Germinal center (tissue), 1 donor: ENCODE measurements at places on chromosomes 11 and 22.

DNA sequence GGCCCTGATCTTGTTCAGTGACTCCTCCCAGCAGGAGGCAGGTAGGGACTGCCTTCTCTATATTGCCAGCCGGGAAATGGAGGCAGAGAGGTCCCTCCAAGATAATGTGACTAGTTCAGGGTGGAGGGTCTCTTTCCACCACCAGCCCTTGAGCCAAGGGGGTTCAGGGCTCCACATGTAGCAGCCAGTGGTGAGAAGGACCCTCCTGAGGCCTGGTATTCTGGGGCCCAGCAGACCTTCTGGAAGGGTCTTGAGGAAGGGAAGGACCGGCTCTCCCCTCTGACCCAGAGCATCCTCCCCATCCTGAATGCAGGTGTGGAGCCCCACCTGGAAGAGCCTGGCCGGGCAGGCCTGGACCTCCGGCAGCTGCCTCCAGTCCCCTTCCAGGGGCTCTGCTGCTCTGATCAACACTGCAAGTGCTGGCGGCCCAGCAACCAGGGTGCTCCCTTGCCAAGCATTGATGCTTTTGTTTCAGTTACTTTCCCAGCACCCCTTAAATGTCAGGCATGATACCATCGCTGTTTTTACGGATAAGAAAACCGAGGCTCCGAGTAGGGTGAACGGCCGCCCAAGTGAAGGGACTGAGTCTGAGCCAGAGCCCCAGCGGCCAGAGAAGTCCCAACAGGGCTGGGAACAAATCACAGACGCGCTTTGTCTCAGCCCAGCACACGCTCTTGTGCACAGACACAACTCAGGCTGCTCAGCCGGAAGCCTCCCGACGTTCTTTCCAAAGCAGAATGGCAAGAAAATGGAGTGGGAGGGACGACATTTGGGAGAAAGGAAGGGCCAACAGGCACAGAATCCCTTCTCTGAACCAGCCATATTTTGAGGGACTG is 38.8 kb downstream of the DKK3 start:
- no peak for DNase-seq

DNA sequence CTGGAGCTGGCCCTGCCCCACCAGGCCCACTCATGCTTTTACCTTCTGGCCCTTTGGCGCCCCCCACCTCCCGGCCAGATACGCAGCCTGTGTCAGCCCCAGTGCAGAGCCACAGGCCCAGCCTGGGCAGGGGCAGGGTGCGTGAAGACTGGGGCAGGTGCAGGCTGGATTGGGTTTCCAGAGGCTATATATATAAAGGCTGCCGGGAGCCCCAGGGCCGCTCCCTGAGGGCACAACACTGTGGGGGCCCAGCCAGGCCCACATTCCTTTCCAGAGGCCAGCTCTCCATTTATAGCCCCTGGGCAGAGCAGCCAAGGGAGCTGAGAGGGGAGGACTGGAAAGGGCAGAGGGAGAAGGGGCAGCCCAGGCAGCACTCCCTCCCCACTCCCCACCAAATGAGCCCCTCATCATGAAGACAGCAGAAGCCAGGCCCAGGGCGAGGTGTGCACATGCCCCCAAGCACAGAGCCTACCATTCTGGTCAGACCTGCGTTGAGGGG is 5.0 kb upstream of the MYOD1 start:
- no peak for DNase-seq

DNA sequence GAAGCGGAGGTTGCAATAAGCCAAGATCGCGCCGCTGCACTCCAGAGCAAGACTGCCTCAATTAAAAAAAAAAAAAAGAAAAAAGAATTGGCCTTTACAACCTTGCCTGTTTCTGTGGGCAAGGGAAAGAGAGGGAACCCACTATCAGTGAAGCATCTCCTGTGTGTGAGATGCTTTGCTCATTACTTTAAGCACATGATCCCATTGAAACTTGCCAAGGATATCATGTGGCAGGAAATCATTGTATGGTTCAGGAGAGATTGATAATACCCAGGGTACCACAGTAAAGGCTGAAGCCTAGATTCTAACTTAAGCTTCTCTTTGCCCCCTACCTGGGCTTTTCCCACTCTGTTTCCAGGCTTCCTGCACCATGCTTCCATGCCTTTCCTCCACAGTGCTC is 3.6 kb downstream of the LDLRAD3 start:
- DNase-seq, result no peak

GRCh38 chr11:79493555-79494171 is 52.8 kb upstream of the TENM4 start:
- DNase-seq, result peak; percentile 71

GRCh38 chr22:20129747-20130014 is 1.9 kb upstream of the ZDHHC8 start:
- DNase-seq, result no peak

- DNase-seq, result no peak
Measured at GRCh38 chr11:77503006-77503405, 29.1 kb upstream of the PAK1 start.

DNA sequence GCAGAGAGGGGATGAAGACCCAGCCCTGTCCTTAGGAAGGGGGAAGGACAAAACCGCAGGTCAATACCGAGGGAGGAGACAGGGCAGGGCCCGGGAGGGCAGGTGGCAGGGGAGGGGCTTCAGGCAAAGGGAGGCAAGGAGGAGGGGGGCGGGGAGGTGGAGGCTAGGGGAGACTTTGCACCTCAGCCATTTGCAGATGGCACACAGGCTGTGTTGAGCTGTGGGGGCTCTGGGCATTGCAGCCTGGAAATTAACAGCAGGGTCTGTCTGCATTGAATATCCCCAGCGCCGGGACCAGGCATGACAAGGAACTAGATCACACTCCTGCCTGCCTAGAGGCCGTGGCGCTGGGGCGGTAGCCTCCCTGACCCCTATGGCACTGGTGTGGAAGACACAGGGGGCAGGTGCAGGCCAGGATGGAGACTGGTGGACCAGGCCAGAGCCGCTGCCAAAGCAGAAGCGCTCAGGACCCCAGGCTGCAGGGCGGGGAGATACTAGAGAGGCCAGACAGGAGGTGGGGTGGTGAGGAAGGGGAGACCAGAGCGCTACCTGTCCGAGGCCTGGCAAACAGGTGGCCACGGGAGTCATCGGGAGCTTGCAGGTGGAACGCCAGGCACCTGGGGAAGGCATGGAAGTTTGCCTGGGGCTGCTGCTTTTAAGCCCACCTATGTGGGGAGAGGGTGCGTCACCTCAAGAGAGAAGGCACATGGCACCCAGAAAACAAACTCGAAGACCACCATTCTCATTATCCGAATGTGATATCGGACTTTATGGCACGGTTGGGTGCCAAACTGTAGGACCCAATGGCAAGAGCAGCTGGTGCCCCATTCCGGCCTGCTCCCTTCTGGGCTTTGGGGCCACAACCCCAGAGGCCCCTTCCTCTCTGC is 11.5 kb downstream of the CBX6 start:
- DNase-seq, result no peak

GRCh38 chr22:30214703-30215407 is 31.7 kb downstream of the LIF start:
- DNase-seq, result no peak

DNA sequence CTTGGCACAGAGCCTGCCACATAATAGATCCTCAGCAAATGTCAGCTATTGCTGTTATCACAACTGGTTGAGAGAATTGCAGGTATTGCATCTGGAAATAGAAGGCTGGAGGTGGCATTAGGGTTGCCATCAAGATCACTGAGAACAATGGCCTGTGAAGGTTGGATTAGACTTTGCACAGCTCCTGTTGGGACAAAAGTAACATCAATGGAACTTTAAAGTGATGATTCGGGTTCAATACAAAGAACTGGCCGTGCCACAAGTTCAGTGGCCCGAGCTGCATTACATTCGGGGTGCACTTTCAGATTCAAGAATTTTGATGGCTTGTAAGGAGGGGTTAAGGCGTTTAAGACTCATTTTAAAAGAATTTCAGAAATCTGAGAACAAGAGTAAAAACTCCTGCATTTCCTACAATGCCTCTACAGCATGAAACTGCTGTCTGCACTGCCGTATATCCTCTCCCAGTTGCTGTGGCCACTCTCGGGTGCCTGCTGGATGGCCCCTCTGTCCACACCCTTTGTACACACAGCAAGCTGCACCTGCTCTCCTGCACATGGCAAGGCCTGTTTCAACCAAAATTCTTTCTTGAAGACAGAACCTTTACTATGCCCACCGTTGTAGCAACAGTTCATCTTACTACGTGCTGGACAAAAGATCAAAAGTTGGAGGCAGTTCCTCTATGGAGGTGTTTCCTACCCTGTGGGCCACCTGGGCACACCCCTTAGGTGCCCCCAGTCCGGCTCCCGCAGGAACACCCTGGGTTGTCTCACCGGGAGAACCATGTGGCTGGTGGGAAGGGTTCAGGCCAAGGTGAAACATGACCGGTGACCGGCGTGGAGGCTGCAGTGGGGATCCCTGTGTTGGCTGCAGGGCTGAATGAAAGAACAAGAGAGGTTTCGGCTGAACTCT is 17.5 kb upstream of the SHANK2 start:
- no peak for DNase-seq

DNA sequence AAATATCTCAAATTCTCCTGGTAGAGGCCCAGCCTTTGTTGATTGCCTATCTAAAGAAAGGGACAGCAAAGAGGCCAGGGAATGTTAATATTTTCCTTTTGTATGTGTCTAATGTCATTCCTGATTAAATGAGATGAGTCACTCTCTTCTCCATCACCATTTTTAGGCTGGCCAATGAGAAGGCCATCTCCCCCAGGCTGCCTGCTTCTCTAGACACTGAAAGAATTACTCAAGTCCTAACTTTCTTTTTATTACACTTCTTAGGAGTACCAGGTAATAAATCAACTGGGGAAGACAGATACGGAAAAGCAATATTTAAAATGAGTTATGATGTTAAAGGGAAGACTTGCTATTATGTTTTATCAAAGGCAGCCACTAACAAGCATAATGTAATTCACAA is 259.2 kb upstream of the SORL1-AS1 start:
- no peak for DNase-seq

DNA sequence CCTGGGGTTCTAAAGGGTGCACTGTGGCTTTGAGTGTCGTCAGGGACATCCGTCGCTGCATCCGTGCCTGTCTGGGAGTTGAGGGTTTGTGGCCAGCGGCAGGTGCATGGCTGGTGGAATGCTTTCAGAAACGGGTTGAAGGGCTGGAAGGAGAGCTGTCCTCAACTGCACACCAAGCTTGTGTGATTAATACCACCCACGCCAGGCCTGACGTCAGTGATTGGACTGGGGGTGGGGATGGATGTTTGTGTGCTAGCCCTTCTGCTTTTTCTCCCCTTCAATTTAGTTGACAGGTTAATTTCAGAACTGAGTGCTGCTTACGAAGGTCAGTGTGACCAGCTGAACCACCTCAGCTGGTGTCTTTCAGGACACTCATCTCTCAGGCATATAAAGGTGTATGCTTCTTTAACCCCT is 3.2 kb upstream of the GAB2 start:
- DNase-seq, result peak; percentile 42

- DNase-seq, result no peak
Measured at GRCh38 chr11:13939961-13940906, 22.3 kb upstream of the SPON1 start.

GRCh38 chr11:105045676-105046296 is 651 bp upstream of the CARD16 start:
- no peak for DNase-seq

- peak; percentile 89 for DNase-seq
Measured at GRCh38 chr11:64742889-64743590, 902 bp downstream of the RASGRP2 start.

GRCh38 chr11:41018224-41018623 is 441.2 kb downstream of the LRRC4C start:
- no peak for DNase-seq

DNA sequence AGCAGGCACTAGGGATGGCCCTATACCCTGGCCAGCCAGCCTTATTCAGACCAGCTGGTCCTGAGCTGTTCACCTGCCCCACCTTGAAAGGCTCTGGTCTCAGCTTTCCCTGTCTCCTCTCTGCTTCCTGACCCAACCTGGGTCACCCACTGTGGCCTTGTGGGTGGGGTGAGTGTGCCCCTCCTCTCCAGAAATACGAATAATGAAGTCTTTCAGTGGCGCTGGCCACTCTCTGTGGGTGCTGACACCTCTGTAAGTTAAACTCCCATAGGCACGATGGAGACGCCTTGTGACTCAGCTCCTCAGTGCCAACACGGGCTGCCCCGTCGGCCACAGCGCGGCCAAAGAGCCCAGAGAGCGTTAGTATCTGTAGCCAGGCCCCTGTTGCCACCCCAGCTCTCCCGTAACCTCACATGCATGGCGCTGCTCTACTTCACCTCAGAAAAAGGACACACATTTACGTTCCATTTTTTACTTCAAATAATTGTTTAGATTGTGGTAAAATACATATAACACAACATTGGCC is 74.6 kb upstream of the SEPTIN5 start:
- no peak for DNase-seq

- no peak for DNase-seq
Measured at GRCh38 chr22:39956932-39957664, 3.1 kb upstream of the TMA7B start.

- no peak for DNase-seq
Measured at GRCh38 chr11:57474017-57474802, 13.9 kb downstream of the RTN4RL2 start.

- no peak for DNase-seq
Measured at GRCh38 chr11:30983776-30984441, 385.6 kb downstream of the DCDC1 start.

DNA sequence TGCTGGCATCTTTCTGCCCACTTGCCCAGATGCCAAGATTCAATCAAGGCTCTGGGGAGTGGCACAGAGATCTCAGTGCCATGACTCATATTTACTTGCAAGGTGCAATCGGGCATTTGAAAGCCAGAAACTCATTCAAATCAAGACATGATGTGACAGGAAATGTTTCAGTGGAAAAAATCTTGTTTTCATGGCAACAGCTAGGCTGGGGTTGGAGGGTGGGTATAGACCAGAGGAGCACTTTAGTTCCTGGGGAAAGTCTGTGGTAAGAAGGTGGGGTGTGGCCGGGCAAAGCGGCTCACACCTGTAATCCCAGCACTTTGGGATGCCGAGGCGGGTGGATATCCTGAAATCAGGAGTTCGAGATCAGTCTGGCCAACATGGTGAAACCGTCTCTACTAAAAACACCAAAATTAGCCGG is 1.2 kb downstream of the MAJIN start:
- DNase-seq, result no peak

DNA sequence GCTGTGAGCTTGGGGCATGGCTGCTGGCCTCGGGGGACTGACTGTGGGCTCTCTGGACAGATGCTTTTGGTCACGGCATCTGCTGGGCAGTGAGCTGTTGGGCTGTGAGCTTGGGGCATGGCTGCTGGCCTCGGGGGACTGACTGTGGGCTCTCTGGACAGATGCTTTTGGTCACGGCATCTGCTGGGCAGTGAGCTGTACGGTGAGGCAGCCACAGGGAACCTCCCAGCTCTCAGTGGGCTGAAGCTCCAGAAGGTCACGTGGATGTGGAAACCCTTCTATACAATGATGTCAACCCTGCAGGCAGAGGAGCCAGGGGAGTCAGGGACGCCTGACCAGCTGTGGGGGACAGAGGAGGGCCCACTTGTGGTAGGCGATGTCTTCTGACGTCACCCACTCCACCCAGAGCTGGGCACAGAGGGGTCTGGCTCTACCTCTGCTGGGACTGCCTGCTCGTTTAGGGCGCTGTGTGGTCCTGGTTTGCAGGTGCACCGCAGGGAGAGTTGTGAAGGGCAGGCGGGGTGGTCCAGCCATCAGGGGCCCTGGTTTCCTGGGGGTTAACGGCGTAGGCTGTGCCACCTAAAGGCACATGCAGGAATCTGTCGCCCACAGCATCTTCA is 1331.3 kb downstream of the BRD1 start:
- DNase-seq, result no peak

GRCh38 chr11:57764021-57764420 is 2.4 kb downstream of the CTNND1 start:
- no peak for DNase-seq

GRCh38 chr11:12232160-12232559 is 121.8 kb downstream of the MICAL2 start:
- no peak for DNase-seq

GRCh38 chr11:93952082-93952780 is 68.9 kb upstream of the HEPHL1 start:
- no peak for DNase-seq

- DNase-seq, result no peak
Measured at GRCh38 chr11:69157156-69157821, 1.6 kb downstream of the SMIM38 start.
